ENCODE measurements at places on chromosomes 12 and 14.
A peak's percentile ranks its signal among the peaks of the same experiment; 100 is the strongest.

- H3K36me3 ChIP-seq, result peaks cover 14% of the 10 kb centered on the region
- peaks cover 39% of the 10 kb centered on the region for H3K4me1 ChIP-seq
- H3K27me3 ChIP-seq, result no peaks in the 10 kb centered on the region
These were observed 266.3 kb downstream of the ZFP36L1 start for GRCh38 chr14:68526512-68527091.

- no peak overlapping the region for H3K4me3 ChIP-seq
- no peak for DNase-seq
- no peaks in the 10 kb centered on the region for H3K36me3 ChIP-seq
- H3K27me3 ChIP-seq, result no peaks in the 10 kb centered on the region
- H3K4me1 ChIP-seq, result peaks cover 13% of the 10 kb centered on the region
These were observed 32.4 kb downstream of the CLMN start for GRCh38 chr14:95287176-95287754.

DNA sequence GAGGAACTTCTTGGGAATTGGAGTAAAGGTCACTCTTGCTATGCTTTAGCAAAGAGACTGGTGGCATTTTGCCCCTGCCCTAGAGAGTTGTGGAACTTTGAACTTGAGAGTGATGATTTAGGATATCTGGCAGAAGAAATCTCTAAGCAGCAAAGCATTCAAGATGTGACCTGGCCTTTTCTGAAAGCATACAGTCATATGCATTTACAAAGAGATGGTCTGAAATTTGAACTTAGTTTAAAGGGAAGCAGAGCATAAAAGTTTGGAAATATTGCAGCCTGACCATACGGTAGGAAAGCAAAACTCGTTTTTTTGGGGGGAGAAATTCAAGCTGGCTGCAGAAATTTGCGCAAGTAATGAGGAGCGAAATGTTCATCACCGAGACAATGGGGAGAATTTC, 60.9 kb downstream of the NUBPL start:
- H3K27me3 ChIP-seq, result no peaks in the 10 kb centered on the region
- H3K36me3 ChIP-seq, result peaks cover 11% of the 10 kb centered on the region
- H3K4me3 ChIP-seq, result no peak overlapping the region
- H3K27ac ChIP-seq, result no peak overlapping the region
- H3K4me1 ChIP-seq, result no peaks in the 10 kb centered on the region

GRCh38 chr12:127485528-127485927, 781.4 kb upstream of the TMEM132C start:
- DNase-seq, result no peak
- no peak overlapping the region for H3K4me3 ChIP-seq
- H3K27ac ChIP-seq, result no peak overlapping the region
- no peaks in the 10 kb centered on the region for H3K27me3 ChIP-seq
- H3K4me1 ChIP-seq, result no peaks in the 10 kb centered on the region
- H3K36me3 ChIP-seq, result no peaks in the 10 kb centered on the region

GRCh38 chr12:73892201-73892600, 645.4 kb upstream of the ATXN7L3B start:
- no peak overlapping the region for H3K4me3 ChIP-seq
- H3K4me1 ChIP-seq, result peaks cover 3% of the 10 kb centered on the region
- no peaks in the 10 kb centered on the region for H3K27me3 ChIP-seq

GRCh38 chr12:84842406-84843013, 70.1 kb downstream of the SLC6A15 start:
- H3K27ac ChIP-seq, result no peak overlapping the region
- no peak overlapping the region for H3K4me3 ChIP-seq
- H3K4me1 ChIP-seq, result no peaks in the 10 kb centered on the region
- DNase-seq, result no peak
- peaks cover 15% of the 10 kb centered on the region for H3K27me3 ChIP-seq

DNA sequence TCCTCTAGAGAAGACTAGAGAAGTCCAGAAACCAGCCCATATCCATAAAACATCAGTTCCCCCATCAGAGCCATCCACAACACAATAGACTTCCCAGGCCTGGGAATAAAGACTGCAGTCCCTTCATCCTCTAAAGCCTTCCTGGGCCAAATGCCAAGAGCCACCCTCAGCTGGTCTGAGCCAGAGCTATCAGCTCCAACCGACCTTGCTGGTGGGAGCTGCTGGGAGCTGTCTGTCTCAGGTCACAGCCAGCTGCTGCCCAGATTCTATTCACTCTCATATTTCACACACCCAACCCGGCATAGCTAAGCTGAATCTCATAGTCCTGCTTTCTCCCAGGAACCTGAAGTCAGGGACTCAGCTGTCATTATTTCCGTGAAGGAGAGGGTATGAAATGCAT, 10.9 kb upstream of the TFCP2 start:
- H3K27ac ChIP-seq, result no peak overlapping the region
- H3K36me3 ChIP-seq, result no peaks in the 10 kb centered on the region
- no peak overlapping the region for H3K4me3 ChIP-seq
- no peak for DNase-seq
- H3K27me3 ChIP-seq, result peaks cover 4% of the 10 kb centered on the region

- no peak for DNase-seq
- H3K27me3 ChIP-seq, result no peaks in the 10 kb centered on the region
- H3K27ac ChIP-seq, result no peak overlapping the region
These were observed 143.6 kb downstream of the TMEM117 start for GRCh38 chr12:43979450-43979849.

- peaks cover 13% of the 10 kb centered on the region for H3K4me1 ChIP-seq
- H3K36me3 ChIP-seq, result no peaks in the 10 kb centered on the region
- H3K27me3 ChIP-seq, result no peaks in the 10 kb centered on the region
- H3K27ac ChIP-seq, result no peak overlapping the region
- H3K4me3 ChIP-seq, result no peak overlapping the region
These were observed 100.7 kb downstream of the DUSP6 start for GRCh38 chr12:89251342-89252271.

- no peak overlapping the region for H3K4me3 ChIP-seq
- no peaks in the 10 kb centered on the region for H3K27me3 ChIP-seq
- H3K27ac ChIP-seq, result no peak overlapping the region
- no peak for DNase-seq
- H3K36me3 ChIP-seq, result no peaks in the 10 kb centered on the region
These were observed 155.1 kb downstream of the PIK3C2G start for GRCh38 chr12:18416412-18416811.

- H3K27me3 ChIP-seq, result no peaks in the 10 kb centered on the region
- DNase-seq, result no peak
- H3K4me1 ChIP-seq, result peaks cover 27% of the 10 kb centered on the region
These were observed 1.4 kb downstream of the NR4A1 start for GRCh38 chr12:52052468-52053186.

DNA sequence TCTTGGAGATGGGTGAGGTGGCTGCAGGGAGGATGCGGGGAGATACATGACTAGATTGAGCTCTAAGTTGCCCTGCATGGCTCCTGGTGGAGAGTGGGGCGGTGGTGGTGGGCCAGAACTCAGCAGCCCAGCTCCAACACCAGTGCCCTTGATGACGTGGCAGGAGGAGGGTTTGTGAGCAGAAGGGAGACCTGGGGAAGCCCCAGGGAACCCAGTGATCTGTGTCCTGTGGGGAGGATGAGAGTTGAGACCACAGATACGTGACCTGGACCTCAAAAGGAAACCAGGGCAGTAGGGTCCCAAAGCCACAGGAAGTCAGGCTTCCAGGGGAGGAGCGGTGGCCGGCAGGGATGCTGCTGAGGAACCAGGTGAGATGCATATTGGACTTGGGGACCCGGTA, 989.1 kb upstream of the TMEM132C start:
- no peaks in the 10 kb centered on the region for H3K4me1 ChIP-seq
- no peak overlapping the region for H3K4me3 ChIP-seq
- no peak for DNase-seq
- H3K27ac ChIP-seq, result no peak overlapping the region

DNA sequence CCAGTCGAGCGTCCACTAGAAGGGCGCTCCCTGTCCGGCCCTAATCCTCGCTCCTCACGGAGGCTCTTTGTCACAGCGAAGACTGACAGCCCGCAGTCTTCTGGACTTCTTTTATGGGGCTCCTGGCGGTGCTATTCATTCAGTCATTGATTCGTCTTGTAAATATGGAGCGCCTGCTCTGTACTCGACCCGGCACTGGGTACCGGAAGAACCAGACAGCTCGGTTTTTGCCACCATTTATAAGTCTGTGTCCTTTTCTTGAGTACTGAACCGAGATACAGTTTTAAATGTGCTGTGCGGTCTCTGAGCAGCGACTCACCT, 570 bp downstream of the DMAC2L start:
- no peak for DNase-seq
- H3K4me3 ChIP-seq, result peak overlapping the region; percentile 89
- peak overlapping the region; percentile 94 for H3K27ac ChIP-seq
- H3K27me3 ChIP-seq, result no peaks in the 10 kb centered on the region
- peaks cover 16% of the 10 kb centered on the region for H3K36me3 ChIP-seq

DNA sequence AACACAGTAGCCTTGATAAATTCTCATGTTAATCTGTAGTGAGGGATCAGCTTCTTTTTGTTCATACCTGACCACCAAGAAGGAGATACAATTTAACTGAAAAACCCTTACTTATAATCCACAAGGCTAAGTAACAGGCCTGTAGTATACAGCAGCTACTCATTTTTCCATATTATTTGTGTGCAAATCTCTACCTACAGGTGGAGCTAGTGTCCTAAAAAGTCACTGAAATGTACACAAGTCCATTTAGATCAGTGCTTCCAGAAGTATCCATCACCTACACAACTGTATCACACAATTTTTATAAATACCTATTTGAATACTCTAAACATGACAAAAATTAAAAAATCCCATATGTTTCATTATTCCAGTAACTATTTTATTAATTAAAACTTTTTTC, 173.2 kb downstream of the SLC35F4 start:
- H3K36me3 ChIP-seq, result no peaks in the 10 kb centered on the region
- no peak overlapping the region for H3K4me3 ChIP-seq
- H3K27me3 ChIP-seq, result no peaks in the 10 kb centered on the region
- H3K27ac ChIP-seq, result no peak overlapping the region
- DNase-seq, result no peak
- no peaks in the 10 kb centered on the region for H3K4me1 ChIP-seq

- H3K4me1 ChIP-seq, result no peaks in the 10 kb centered on the region
- peaks cover 6% of the 10 kb centered on the region for H3K27me3 ChIP-seq
- no peak overlapping the region for H3K27ac ChIP-seq
- no peaks in the 10 kb centered on the region for H3K36me3 ChIP-seq
- no peak for DNase-seq
- H3K4me3 ChIP-seq, result no peak overlapping the region
These were observed 156.8 kb downstream of the KCNA5 start for GRCh38 chr12:5200278-5201087.

DNA sequence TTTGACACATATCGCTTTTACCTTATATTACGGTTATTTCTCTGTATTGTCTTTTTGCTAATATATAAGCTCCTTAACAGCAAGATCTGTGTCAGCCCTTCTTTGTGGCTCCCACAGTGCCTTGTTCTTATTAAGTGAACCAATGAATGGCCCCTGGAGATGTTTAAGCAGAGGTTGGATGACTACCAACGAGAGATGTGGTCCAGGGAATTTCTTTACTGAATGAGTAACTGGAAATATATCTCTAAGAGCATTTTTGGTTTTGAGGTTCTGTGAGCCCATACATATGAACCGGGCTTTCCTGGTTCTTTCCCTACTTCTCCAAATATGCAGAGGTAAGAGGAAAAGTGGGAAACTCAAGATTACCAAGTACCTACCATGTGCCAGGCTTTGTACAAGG, 23.5 kb downstream of the CALCOCO1 start:
- no peak for DNase-seq
- H3K27ac ChIP-seq, result no peak overlapping the region
- H3K27me3 ChIP-seq, result peaks cover 84% of the 10 kb centered on the region
- H3K4me1 ChIP-seq, result no peaks in the 10 kb centered on the region
- no peak overlapping the region for H3K4me3 ChIP-seq

GRCh38 chr14:104931771-104932675, 7.3 kb downstream of the PLD4 start:
- H3K4me1 ChIP-seq, result peaks cover 6% of the 10 kb centered on the region
- DNase-seq, result no peak
- H3K36me3 ChIP-seq, result no peaks in the 10 kb centered on the region
- H3K4me3 ChIP-seq, result peak overlapping the region; percentile 22
- H3K27ac ChIP-seq, result no peak overlapping the region

- no peaks in the 10 kb centered on the region for H3K4me1 ChIP-seq
- no peak for DNase-seq
- no peak overlapping the region for H3K4me3 ChIP-seq
- H3K27ac ChIP-seq, result no peak overlapping the region
These were observed 17.2 kb downstream of the TXNRD1 start for GRCh38 chr12:104232609-104233280.

DNA sequence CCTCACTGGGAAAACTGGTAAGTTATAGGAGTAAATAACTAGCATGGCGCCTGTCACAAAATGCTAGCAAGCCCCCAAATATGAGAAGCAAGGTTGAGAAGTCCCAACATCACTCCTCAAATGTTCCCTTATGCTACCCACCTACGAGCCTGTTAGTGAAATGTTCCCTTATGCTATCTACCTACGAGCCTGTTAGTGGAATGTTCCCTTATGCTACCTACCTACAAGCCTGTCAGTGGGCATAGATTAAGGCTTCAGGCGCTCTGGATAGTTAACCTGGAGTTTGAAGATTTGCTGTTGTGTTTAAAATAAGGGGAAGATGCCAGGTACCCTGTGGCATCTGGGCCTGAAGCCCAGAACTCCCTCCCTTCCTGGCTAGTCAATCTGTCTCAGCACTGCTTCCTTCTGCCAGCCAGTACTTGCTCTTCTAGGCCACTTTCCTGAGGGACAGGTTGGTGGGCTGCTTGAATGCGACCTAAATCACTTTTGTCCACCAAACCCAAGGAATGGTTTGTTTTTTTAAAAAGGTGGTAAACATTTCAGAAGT, 67.1 kb upstream of the SINHCAF start:
- no peak overlapping the region for H3K4me3 ChIP-seq
- DNase-seq, result no peak
- H3K36me3 ChIP-seq, result peaks cover 24% of the 10 kb centered on the region
- no peaks in the 10 kb centered on the region for H3K4me1 ChIP-seq
- H3K27ac ChIP-seq, result no peak overlapping the region
